ENCODE measurements at places on chromosomes 4 and X.

DNA sequence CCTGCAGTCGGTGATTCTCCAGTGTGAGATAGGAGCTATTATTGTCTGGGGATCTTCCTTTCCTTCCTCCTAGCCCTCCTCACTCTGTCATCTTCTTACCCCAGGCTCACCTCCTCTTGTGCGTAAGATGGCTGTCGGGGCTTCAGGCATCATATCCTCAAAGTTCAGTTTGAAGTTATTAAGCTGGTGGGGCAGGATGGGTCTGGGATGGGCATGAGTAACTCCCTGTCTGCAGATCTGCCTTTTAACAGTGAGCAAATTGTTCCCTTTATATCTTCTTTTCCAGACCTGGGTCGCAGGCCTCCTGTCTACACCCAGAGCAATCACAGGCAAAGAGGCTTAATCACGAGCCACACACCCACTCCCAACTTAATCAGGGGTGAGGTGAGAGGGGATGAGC, 900 bp upstream of the MTMR1 start:
- no peak for DNase-seq

GRCh38 chr4:43244688-43245382, 352.3 kb downstream of the GRXCR1 start:
- DNase-seq, result no peak

- DNase-seq, result no peak
Observed at GRCh38 chr4:59612235-59612634, 1587.9 kb upstream of the ADGRL3 start.

- DNase-seq, result no peak
Observed at GRCh38 chrX:109475174-109475891, 6.6 kb downstream of the GUCY2F start.

GRCh38 chrX:136767104-136767941, 13.4 kb downstream of the ARHGEF6 start:
- DNase-seq, result peak; percentile 50

DNA sequence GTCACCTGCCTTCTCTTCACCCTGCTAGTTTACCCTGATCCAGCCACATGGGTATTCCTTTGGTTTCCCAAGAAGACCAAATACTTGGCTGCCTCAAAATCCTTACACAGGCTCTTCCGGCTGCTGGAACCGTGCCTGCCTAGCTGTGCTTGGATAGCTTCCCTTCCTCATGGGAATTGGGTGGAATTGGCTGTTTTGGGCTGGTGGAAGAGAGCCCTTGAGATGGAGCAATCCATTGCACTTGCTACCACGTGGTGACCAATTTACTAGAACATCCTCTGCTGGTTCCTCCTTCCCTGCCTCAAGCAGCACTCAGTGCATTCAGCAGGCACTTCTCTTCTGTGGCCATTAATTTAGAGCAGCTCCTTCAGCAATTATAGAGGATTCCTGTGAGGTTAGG, 119.3 kb upstream of the AP1S2 start:
- DNase-seq, result no peak

DNA sequence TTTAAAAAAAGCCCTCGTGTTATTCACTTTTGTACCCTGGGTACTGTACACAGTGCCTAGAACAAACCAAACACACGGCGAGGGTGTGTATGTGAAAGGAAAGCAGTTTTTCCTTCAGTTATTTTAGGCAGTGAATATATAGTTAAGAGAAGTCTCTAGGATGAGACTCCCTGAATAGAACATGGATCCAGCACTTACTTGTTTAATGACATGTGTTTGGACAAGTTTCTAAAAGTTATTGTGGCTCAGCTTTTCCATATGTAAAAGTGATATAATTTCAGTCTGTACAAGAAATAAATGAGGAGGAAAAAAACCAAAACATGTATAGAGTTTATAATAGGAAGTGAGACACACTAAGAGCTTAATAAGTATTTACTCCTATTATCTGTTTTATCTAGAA, 273.2 kb downstream of the ADGRL3 start:
- no peak for DNase-seq

GRCh38 chr4:185265942-185266341, 56.5 kb downstream of the SNX25 start:
- no peak for DNase-seq

DNA sequence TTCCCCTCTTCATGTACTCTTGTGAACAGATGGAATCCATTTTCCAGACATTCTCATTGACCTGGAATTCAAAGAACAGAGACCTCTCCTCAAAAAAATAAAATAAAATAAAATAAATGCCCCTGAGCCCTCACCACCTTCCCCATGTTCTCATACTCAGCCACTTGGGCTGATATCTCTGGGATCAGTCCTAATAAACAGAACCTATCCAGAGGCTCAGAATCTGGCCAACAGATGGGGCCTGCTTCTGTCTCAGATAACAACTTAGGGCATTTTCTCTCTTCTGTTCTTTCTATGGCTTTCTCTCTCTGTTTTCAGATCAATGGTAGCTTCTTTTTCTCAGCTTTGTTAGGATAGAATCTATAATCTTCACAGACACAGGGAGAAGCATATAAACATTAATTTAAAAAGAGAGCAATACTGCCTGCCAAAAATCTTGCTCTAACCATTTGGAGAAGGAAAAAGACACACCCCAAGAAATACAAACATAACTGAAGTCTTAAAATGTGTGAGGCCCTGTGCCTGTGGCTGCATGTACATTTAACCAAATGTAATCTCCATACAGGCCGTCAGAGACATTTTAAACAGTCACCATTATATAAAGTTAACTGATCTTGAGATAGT, 907.1 kb downstream of the FAT4 start:
- no peak for DNase-seq

GRCh38 chr4:26141911-26142638, 178.7 kb upstream of the RBPJ start:
- no peak for DNase-seq

GRCh38 chrX:11352296-11352741, 59.1 kb downstream of the AMELX start:
- no peak for DNase-seq

DNA sequence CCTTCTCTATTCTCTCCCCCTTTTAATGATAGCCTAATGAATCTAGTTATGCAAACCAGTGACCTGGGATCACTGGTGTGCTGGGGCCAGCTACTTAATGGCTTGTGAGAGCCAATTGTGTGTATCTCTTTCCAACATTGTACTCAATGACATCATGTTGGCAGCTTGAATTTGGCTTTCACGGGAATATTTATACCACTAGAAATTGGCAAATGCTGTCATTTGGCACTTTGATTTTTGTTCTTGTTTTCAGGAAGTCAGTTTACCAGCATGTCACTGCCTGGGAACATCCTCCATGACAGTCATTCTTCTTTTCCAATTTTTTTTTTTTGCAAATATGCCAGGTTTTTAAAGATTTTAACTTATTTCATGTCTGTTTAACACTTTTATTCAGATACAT, 1685.3 kb downstream of the STIM2 start:
- no peak for DNase-seq

GRCh38 chr4:67036791-67037190, 508.5 kb downstream of the CENPC start:
- DNase-seq, result no peak

- DNase-seq, result no peak
Observed at GRCh38 chr4:131091896-131092295, 1995.9 kb downstream of the C4orf33 start.

GRCh38 chr4:113349430-113349829, 300.0 kb downstream of the ANK2 start:
- DNase-seq, result no peak

GRCh38 chr4:27094224-27094623, 233.6 kb downstream of the STIM2 start:
- DNase-seq, result no peak

DNA sequence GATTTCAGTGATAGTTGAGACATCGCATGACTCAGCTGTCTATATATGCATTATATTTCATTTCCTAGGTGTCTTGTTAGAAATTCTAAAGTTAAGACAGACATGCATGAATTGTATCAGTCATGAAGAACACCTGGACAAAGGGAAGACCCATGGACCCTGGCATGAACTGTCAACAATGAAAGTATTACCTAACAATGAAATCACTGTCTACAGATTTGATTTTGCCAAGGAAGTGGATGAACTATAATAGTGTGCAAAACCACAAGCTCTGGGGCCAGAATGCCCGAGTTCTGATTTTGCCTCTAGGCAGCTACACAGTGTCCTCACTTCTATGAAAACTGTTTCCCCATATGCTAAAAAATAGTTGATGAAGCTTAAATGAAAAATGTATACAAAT, 386.1 kb downstream of the NLGN4X start:
- no peak for DNase-seq

GRCh38 chr4:7860600-7861163, 79.0 kb downstream of the AFAP1 start:
- DNase-seq, result no peak

DNA sequence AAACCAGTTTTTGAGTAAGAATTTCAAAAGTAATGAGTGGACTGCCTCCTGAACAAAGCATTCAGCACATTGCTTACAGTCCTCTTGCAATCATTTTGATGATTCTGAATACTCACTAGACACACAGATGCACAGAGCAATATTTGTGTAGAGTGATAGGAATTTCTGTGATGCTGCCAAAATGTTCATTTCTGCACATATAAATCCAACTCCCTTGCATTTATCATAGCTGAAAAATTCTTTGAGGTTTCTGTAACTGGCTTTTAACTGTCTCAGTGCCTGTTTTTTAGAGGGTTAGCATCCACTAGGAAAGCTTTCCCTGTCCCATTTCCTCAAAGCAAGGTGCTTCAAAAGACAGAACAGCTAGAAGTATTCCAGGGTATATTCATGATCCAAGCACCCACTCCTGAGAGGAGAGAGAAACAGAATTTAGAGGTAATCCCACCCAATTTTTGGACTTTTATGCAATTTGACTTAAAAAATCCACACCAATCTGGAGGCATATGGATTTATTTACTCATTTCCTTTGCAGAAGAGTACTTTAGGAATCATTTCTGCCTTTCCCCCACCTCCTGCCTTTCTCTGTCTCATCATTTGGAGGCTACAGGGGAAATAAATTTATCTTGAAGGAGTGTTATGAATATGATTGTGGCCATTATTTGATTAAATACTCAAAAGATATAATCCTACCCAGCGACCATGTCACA, 234.5 kb upstream of the SLIT2 start:
- no peak for DNase-seq

- DNase-seq, result no peak
Observed at GRCh38 chr4:91909963-91910362, 393.8 kb upstream of the GRID2 start.

GRCh38 chrX:7444967-7445366, 297.0 kb upstream of the PUDP start:
- no peak for DNase-seq

Measured in stimulated activated CD4-positive, alpha-beta T cell treated with anti-CD3 and anti-CD28 coated beads, Interleukin-2, amount 100 ng/mL, for 24 hours (primary cell).